ENCODE measurements at places on chromosomes 3 and 15.
A peak's percentile ranks its signal among the peaks of the same experiment; 100 is the strongest.

DNA sequence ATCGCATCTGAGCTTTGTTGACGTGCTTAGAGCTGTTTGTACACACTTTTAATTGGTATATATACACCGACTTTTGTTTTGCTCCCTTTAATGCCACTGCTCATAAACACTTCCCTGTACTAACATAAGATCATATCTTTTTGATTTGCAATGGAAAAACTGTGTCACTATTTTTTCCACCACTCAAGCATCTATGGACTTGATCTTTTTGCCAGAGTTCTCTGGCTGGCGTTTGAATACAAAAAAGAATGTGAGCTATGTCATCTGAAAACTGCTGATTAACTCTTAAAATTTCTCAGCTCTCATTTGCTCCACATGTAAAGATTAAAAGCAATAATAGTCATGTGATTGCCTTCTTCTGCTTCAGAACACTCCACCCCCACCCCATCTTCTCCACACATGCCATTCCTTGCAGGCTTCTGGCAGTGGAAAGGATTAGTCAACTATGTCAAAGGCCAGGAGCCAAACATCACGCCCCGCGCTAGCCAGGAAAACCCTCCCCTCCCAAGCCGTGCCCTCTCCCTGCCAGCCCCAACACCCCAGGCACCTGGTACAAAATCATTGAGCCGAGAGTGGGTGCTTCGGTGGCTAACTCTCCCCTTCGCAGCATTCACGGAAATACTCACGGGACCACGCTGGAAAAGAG is 123.4 kb upstream of the MEF2A start:
- DNase-seq, result peak; percentile 57

GRCh38 chr3:64505419-64505818 is 182.4 kb downstream of the ADAMTS9 start:
- no peak for DNase-seq

DNA sequence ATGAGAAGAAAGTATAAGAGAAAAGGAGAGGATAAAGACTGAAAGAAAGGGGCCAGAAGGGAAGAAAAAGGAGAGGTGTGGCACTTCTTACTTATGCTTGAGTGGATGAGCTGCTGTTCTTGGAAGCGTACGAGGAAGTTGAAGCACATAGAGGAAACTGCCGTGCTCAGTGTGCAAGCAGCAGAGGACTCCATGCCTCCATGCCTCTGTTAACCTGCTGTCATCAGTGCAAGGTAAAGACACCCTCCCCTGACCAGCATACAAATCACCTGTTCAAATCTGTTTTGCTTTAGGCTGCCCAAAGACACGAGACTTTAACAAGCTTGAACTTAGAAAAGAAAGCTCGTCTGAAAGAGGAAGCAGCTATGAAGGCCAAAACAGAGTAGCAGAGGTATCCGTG is 6.4 kb downstream of the WDR5B start:
- no peak for DNase-seq

DNA sequence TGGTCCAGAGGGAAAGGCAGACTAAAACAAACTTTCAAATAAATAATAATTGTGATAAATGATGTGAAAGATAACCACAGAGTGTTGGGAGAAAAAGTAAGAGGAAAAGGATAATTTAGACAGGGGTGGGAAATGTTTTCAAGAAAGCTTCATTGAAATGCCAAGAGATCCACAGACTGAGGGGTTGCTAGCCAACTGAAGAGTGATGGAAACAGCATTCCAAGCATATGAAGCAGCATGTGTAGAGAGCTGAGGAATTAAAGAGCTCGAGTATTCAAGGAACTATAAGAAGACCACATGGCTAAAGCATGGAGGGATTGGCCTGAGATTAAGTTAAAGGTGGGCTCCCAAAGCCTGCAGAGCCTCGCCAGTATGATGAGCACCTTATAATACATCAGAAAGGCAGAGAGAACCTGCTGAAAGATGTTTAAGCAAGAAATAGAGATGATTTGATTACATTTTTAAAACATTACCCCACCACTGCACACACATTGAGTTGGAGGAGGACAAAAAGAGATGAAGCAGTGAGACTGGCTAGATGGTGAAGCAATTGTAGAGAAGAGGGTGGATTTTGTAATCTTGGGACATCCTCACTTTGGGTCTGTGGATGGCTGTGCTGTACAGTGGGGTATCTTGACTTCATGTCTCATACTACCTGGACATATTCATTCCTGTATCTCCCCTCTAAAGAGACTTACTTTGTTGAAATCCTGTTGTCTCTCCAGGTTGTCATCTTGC is 100.8 kb downstream of the STAC start:
- no peak for DNase-seq

GRCh38 chr3:38549082-38549481 is 52.9 kb downstream of the EXOG start:
- DNase-seq, result no peak

- no peak for DNase-seq
Measured at GRCh38 chr3:38580450-38581382, 68.8 kb downstream of the SCN5A start.

DNA sequence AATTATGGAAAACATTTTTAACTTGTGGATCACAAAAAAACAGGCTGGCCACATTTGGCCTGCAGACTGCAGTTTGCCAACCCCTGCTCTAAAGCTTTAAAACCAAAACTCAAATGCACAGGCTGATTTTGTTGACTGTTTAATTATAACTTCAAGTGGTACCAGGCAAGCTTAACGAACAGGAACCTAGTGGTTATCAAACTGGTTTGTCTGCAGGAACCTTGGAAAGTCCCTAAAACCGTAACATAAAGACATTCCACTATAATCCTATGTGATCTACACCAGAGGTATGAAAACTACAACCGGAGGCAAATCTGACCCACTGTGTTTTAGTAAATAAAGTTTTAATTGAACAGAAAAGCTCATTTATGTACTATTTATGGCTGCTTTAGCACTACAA is 52.4 kb downstream of the TBL1XR1 start:
- no peak for DNase-seq

DNA sequence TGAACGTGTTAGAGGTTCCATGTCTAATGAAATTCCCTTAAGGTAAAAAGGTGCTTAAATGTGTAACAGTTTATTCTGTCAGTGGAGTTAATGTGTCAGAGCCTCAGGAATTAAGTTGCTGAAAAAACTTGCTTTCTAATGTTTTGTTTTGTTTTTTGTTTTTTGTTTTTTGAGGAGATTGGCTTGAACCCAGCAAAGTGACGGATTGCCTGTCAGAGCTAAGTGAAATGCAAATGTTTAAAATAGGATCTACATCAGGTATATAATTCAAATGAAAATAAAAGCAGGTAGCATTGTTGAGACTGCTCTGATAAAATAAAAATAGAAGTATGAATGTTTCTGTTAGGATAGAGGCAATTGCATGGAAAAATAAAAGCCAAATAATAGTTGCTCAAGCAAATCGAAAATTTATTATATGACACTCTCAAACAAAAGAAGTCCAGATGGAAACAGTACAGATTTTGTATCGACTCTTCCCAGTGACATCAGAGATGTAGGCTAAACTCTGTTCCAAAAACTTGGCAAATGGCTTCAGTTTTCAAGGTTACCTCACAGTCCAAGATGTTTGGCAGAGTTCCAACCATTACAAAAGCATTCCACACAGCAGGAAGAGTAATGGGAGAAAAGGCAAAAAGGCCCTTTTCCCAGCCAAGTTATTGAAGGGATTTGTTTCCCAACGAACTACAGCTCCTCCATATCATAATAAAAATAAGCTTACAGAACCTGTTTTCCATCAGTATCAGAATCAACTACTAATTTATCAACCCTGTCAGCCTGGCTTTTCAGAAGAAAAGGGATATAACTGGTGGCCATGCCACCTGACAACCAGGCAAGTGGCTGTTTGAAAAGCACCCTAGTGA is 291.0 kb downstream of the TBL1XR1 start:
- DNase-seq, result no peak

- DNase-seq, result no peak
Measured at GRCh38 chr3:150744041-150744918, 18.7 kb downstream of the SIAH2 start.

GRCh38 chr3:177982034-177982433 is 554.2 kb upstream of the KCNMB2 start:
- DNase-seq, result no peak

DNA sequence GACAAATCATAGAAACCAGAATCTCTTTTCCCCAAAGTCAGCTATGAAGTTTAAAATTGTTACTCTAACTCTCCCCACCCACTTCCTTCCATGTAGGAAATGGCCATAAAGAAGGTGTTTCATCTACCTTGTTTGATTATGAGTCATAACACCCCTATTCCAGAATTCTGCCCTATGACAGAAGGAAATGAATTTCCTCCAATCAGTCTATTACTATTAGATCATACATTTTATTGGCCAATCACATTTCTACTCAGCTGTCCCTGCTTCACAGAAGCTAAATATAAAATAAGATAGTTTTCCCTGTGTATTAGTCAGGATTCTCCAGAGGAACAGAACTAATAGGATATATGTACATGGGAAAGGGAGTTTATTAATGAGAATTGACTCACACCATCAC is 102.1 kb downstream of the TGFBR2 start:
- no peak for DNase-seq

GRCh38 chr15:69305933-69306568 is 7.3 kb downstream of the PAQR5 start:
- DNase-seq, result no peak

DNA sequence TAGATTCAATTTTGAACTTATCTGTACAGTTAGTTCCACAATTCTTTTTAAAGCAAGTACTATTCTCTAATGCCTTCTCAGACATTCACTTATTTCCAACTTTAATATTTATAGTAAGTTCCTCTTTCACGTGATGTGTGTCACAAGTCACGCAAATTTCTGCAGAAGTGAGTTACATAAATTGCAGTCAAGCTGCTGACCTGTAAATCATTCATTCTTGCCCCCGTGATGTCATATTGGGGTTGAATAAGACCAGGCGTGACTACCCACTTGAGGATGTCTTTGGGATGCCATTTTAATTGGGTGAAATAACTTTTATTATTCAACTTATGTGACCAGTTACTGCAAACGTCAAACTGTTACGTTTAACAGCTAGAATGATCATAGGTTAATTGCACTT is 15.1 kb downstream of the PPARG start:
- no peak for DNase-seq

DNA sequence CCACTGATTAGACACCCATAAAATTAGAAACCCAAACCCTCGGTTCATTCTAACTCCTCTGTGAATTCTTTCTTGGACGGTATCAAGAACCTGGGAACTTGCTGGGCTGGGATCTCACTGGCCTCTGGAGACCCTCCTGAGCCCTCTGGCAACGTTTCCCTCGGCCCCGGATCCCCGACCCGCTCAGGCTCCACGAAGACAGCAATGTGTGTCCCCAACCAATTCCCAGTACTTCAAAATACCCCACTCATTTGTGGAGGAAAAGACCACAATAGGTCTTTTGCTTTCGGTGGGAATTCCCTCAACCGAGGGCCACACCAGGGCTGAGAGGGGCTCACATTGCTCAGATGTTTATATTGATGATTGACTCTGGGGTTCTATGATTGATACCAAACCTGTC is 117.9 kb upstream of the PRR20G start:
- no peak for DNase-seq

DNA sequence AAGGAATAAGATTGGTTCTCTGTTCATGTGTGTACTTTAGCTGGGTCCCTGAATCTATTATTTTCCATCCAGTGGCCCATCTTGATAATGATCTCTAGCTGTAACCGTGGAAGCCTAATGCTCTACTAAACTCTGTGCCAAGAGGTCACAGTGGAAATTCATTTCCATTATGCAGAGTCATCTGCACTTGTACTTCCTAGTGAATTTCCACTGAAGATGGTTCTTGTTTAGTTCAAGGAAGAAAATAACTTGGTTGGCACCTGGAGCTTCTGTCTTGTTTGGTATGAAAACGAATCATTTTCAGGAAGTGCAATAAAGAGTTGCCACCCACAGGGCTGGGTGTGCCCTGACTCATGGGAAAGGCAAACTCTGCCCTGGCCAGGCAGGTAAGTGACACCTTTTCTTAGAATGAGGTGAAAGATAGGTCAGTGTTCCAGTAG is 10.3 kb downstream of the LPP start:
- no peak for DNase-seq

DNA sequence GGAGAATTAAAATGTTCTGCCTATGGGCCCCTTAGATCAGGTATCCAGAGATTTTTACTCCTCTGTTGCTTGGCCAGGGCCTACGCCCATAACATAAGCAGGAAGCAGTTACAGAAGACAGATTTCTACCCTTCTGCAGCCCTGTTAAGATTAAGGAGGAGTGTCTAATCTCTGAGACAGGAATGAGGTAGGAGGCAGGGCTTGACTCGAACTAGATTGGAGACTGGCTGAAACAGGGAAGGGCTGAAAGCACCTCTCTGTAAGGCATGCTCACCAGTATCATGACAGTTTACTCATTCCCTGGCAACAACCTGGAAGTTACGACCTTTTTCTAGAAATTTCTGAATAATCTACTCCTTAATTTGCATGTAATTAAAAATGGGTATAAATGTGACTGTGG is 16.7 kb downstream of the PLA2G4D start:
- no peak for DNase-seq

- DNase-seq, result no peak
Measured at GRCh38 chr15:78193731-78194567, 40.4 kb downstream of the ACSBG1 start.

DNA sequence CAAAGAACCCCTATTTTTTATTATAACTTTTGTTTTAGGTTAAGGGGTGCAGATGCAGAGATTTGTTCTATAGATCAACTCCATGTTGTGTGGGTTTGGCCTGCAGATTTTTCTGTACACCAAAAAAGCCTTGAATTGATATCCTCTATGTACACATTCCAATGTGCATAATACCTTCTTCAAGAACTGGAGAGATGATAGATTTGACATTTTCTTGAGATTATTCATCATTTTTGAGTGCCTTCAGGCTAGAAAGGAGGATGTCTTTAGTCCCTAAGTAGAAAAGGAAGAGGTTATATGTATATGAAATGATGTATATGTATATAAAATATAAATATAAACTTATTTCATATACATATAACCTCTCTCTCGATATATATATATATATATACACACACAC is 1190.0 kb upstream of the ALCAM start:
- no peak for DNase-seq

GRCh38 chr3:149245738-149246451 is 24.3 kb upstream of the CP start:
- no peak for DNase-seq

DNA sequence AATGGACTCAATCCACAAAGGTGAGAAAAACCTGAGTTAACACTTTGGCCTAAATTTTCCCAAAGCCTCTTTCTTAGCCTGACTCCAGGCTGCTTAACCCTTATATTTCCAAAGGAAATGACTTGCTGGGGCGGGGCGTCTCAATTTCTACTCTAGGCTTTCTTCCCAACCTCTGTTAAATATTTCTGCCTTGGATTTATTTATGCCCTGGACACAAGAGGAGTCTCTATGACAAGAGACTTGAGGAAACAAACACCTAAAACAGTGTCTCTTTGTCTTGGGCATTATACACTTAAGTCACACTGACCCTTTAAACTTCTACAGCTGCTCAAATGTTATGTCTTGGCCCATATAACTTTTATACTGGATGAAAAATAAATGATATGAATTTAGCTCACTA is 28.3 kb upstream of the AP4E1 start:
- no peak for DNase-seq

- no peak for DNase-seq
Measured at GRCh38 chr3:52551118-52551517, 14.7 kb downstream of the UQCC5 start.

- DNase-seq, result no peak
Measured at GRCh38 chr3:100266531-100266930, 5.7 kb downstream of the TBC1D23 start.

- DNase-seq, result no peak
Measured at GRCh38 chr15:74995779-74996765, 709 bp downstream of the SCAMP5 start.

- no peak for DNase-seq
Measured at GRCh38 chr3:194396859-194397756, 2.0 kb downstream of the GP5 start.

GRCh38 chr3:4514916-4515315 is 21.8 kb downstream of the ITPR1 start:
- no peak for DNase-seq

Measured in uterus (tissue), 4 donors.